ENCODE measurements at places on chromosomes 3 and 15. TPM values are rescaled to one million over a fixed set of nuclear protein-coding genes. Genes with fewer than 3 reads are reported as not detected.

HYAL3 gene
- total RNA-seq: 6.6 TPM

VEPH1 gene
- 9.2 TPM for total RNA-seq

SAMMSON gene
- total RNA-seq: 0.47 TPM

ARNT2 gene
- 56.6 TPM for total RNA-seq

MYZAP gene
- total RNA-seq: 1.1 TPM

CCDC39 gene
- total RNA-seq: 0.62 TPM

SEC61A1 gene
- total RNA-seq: 77.2 TPM

AQP9 gene
- total RNA-seq: under 0.01 TPM

CYP19A1 gene
- total RNA-seq: 0.94 TPM

CPN2 gene
- total RNA-seq: not detected

C3orf20 gene
- 0.16 TPM for total RNA-seq

CLRN1 gene
- not detected for total RNA-seq

LRRC34 gene
- 8.1 TPM for total RNA-seq

SCG5 gene
- 124 TPM for total RNA-seq

GLDN gene
- 2.3 TPM for total RNA-seq

DYNLT2B gene
- total RNA-seq: 33.8 TPM

LRRC2 gene
- 7.8 TPM for total RNA-seq

WDR93 gene
- 0.31 TPM for total RNA-seq

SKOR1 gene
- 0.16 TPM for total RNA-seq

SLC28A1 gene
- total RNA-seq: not detected

SAMD7 gene
- total RNA-seq: not detected

LPCAT4 gene
- 16.4 TPM for total RNA-seq

EPHB1 gene
- 20.1 TPM for total RNA-seq

IL20RB gene
- total RNA-seq: 0.62 TPM

SEC62 gene
- total RNA-seq: 106 TPM

WDR49 gene
- total RNA-seq: 21.4 TPM

SLC15A2 gene
- 10.0 TPM for total RNA-seq

CKMT1B gene
- 6.7 TPM for total RNA-seq

RNF168 gene
- total RNA-seq: 25.9 TPM

CISH gene
- total RNA-seq: 0.16 TPM

PLA2G4E gene
- total RNA-seq: not detected

PRR20G gene
- total RNA-seq: not detected

FBXW12 gene
- total RNA-seq: 2.5 TPM

SUSD5 gene
- 3.0 TPM for total RNA-seq

KLHDC8B gene
- 11.7 TPM for total RNA-seq

EXD1 gene
- 0.78 TPM for total RNA-seq

GOLGA8S gene
- total RNA-seq: not detected

GOLGA8M gene
- not detected for total RNA-seq

ARHGAP11A gene
- 12.6 TPM for total RNA-seq

INSYN1 gene
- total RNA-seq: 30.1 TPM

CACNA2D3 gene
- total RNA-seq: 11.2 TPM

IGDCC3 gene
- total RNA-seq: 7.6 TPM

ULK3 gene
- 32.4 TPM for total RNA-seq

GNAT1 gene
- not detected for total RNA-seq

BFSP2 gene
- 1.1 TPM for total RNA-seq

ALG3 gene
- total RNA-seq: 10.6 TPM

CHST2 gene
- total RNA-seq: 33.4 TPM

CLDN18 gene
- total RNA-seq: not detected

ATP10A gene
- 0.78 TPM for total RNA-seq

ZNF710 gene
- 14.3 TPM for total RNA-seq

ADAMTS9 gene
- total RNA-seq: 17.3 TPM

CACNA2D2 gene
- total RNA-seq: 2.2 TPM

ZDHHC23 gene
- total RNA-seq: 12.2 TPM

DNASE1L3 gene
- 0.94 TPM for total RNA-seq

EFCC1 gene
- 0.94 TPM for total RNA-seq
